ENCODE measurements at places on chromosomes 4 and X.

DNA sequence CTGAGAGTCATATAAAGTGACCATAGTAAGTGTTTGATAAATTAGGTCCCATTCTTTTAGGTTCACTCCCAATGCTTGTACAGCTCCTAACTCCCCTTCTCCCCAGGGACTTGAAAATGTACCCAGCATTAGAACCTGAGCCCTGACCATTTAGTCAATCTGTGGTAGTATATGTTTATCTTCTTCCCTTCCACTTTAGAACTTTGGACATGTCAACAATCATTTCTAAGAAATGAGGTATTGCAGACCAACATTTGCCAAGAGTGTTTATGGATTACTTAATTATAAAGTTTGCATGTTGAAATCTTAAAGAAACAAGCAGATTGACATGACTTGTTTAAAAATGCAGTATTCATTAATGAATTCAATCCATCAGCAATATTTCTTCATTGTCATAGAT is 26.0 kb downstream of the AFM start:
- DNase-seq = no peak

GRCh38 chrX:12309040-12309743 is 170.9 kb downstream of the FRMPD4 start:
- DNase-seq = no peak

DNA sequence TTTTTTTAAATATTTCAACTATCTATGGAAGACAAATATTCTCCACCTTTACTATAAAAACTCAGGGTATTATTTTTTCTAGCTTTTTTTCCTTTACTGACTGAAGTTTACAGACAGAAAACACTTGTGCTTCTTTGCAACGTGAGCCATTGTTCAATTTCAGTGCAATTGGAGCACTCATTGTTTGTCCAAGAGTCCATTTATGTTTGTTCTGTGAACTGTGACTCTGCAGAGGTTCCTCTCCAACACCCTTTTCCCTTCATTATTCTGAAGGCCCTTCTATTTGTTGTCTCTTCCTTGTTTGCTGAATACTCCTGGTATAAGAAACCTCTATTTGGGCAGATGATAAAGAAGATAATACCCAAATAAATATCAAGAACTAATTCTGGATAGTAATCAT is 37.4 kb downstream of the DAPP1 start:
- no peak for DNase-seq

DNA sequence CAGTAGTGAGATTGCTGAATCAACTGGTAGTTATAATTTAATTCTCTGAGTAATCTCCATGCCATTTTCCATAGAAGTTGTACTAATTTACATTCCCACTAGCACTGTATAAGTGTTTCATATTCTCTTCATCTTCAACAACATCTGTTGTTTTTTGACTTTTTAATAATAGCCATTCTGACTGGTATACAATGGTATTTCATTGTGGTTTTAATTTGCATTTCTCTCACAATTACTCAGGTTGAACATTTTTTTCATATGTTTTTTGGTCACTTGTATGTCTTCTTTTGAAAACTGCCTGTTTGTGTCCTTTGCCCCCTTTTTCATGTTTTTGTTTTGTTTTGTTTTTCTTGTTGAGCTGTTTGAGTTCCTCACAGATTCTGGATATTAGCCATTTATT is 880.2 kb downstream of the RAPGEF2 start:
- no peak for DNase-seq
